ENCODE measurements at places on chromosomes 6 and 20.

GRCh38 chr20:35648836-35649235 is 15.9 kb downstream of the CPNE1 start:
- ATAC-seq: no peak

DNA sequence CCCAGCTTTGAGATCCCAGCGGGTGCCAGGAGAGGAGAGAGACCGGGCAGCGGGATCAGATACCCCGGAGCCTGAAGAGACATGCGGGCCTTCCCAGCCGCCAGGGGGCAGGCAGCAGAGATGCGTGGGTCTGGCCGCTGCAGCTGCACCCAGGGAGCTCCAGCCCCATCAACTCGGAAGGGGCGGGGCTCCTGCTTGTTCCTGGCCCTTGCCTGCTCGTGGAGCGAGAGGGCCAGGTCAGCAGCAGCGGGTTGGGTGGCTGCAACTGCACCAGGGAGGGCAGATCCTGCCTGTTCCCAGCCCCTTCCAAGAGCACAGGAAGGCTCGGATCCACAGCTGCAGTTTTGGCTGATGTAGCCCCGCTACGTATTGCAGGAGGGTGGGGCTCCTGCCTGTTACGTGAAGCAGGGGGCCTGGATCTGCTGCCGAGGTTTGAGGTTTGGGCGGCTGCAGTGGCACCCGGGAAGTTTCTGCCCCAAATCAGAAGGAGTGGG is 532.8 kb downstream of the RFPL4B start:
- ATAC-seq: no peak

GRCh38 chr6:51025082-51025777 is 206.6 kb downstream of the TFAP2B start:
- ATAC-seq: no peak

GRCh38 chr20:38434301-38434741 is 807 bp downstream of the SNHG17 start:
- ATAC-seq: peak; percentile 6

DNA sequence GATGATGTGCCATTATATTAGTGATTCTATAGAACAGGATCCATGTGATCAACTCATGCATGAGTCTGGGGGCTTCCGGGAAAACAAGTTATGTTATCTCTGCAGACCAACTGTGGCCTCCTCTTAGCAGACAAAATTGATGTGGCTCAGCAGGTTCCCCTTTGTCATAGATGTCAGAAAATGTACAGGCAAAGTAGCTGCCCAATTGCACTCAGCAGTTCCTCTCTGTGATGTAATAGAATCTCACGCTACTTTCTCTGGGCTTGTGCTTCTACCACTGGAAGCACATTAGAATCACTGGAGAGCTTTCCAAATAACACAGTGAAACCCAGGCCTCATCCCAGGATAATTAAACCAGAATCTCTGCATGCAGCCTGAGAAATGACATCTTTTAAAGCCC is 253.1 kb downstream of the SLC24A3 start:
- no peak for ATAC-seq

- ATAC-seq: no peak
Observed at GRCh38 chr6:124577734-124578281, 384.4 kb upstream of the RNF217 start.

GRCh38 chr6:123805921-123806320 is 2.3 kb downstream of the NKAIN2 start:
- no peak for ATAC-seq

DNA sequence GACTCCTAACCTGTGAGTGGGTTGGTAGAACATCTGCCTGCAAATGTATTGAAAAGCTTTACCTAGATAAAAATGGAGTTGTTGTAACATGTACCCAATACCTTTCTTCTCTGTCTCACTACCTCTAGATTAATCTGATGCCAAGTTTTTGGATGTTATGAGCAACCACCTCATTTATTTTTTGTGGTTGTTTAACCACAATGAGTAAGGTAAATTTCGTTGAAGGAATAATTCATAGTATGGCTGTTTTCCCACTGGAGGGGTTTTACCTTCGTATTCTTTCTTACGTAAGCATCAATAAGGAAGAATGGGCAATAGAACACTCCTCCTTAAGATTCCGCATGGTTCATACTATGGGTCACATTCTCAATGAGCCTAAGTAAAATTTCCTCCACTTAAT is 165.4 kb downstream of the CDH26 start:
- no peak for ATAC-seq

GRCh38 chr6:41814629-41815028 is 27.1 kb downstream of the TOMM6 start:
- no peak for ATAC-seq

DNA sequence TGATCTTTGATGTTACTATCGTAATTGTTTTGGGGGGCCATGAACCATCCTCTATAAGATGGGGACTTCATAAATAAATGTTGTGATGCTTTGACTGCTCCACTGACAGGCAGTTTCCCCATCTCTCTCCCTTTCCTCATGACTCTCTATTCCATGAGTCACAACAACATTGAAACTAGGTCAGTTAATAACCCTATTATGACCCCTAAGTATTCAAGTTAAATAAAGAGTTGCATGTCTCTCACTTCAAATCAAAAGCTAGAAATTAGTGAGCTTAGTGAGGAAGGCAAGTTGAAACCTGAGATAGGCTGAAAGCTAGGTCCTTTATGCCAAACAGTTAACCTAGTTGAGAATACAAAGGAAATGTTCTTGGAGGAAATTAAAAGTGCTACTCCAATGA is 491.0 kb downstream of the HAO1 start:
- no peak for ATAC-seq

DNA sequence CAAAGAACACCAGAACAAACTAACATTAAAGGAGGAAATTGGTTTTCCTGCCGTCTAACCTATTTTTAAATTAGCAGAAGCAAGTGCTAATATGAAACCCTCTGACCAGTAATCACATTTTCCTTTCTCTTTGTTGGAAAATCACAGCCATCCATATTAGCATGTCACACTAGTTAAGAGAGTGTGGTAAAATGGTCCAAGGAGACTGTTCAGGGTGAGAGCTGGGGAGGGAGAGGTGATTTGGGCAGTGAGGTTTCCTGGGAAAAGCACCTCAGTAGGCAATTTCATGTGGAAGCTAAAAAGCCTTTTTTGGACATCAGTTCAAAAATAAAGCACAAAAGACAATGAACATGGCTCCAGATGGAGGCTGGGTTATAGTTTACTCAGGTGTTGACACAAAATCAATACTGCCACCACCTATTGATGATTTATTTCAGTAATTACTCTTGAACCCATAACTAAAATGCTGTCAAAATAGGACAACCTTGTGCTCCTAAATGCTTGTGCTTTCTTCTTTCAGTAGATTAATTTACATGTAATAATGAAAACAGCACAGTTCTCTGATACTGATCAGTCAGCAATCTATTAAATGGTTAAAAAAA is 333.2 kb downstream of the SAMD5 start:
- no peak for ATAC-seq

DNA sequence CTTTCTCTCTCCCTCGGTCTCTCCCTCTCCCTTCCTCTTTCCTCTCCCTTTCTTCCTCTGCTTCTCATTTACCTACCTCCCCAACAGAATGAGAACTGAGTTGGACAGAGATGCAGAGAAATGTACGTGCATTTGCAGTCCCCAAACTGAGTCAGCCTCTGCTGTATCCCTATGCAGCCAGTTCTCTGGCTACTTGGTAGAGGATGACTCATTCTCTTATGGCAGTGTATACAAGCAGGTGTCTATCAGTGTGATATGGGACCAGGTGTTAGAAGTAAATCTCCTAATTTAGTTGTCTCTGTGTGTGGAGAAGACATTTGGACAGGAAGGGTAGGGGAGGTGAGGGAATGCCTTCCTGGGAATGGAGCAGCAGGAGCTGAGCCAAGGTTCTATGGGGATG is 470.8 kb downstream of the CD109 start:
- ATAC-seq: no peak

DNA sequence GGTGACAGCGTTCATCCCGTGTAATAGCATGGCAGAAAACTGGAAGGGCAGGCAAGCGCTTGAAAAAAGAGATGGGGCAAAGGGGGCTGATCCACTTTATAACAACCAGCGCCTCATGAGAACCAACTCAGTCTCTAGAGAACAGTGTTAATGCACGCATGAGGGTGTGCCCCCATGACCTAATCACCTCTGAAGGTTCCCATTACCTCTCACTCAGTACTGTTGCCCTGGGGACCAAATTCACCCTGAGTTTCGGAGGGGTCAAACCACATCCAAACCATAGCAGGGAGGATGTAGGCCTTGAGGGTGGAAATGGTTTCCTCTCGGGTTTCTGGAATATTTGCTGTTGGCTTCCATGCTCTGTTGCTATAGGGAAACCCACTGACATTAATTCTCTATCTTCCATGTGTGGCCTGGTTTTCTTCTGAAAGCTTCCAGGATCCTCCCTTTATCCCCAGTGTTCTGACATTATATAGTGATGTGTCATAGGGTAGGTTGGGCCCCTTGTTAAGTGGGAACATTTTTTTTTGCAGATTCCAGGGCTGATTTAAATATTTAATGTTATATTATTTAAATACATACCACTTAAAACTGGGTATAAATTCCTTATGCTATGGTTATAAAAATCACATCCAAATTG is 65.2 kb downstream of the PPP1R14C start:
- no peak for ATAC-seq

DNA sequence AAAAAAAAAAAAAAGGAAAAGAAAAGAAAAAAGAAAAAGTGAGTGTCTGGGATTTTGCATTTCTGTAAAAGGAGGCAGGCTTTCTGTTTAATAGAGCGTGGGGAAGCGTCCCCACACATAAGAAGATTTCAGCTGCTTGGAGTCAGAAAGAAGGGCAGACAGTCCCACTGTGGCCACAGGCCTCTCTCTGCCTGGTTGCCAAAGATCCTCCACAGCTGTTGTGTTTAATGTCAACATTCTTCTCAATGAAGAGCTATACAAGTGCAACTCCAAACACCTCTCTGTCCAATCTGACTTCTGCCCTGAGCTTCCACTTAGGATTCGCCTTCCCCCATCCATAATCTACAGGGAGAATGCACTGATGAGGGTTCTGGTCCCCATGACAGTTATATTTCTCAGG is 64.3 kb upstream of the MLN start:
- no peak for ATAC-seq

DNA sequence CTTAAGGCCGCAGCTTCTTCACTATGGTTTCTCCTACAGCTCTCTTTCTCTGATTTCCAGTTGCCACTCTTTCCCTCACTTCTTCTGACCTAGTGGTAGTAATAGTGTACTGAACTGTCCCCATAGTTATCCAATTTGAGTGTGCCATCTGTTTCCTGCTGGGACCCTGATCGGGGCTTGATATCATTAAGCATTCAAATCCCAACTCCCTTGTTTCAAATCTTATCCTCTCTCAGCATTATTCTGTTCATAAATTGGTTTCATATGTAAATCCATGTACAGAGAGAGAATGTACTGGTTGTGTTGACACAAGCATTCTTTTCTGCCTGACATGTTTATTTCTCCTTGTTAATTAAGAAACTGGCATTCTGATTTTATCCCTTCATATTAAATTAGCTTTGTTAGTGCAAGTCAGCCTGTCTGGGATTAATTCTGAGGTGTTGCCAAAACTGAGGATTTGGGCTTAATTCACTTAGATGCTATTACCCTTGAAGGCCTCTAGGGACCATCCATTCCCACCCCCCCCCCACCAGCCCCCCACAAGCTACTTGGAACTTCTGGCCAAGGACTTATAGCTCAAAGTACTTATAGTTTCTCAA is 84.6 kb upstream of the PROKR2 start:
- ATAC-seq: no peak

DNA sequence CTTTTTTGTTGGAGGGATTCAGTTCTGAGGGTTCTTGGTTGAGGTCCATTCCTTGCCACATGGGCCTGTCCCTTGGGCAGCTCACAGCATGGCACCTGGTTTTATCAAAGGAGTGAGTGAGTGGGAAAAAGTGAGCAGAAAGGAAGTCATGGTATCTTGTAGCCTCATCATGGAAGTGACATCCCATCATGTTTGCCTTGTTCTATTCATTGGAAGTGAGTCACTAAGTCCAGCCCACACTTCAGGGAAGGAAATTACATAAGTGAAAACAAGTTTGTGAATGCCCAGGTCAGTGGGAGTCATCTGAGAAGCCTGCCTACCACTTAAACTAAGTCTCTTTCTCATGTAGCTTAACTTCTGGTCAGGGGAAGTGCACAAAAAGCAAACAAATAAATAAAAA is 32.8 kb upstream of the ZNFX1 start:
- no peak for ATAC-seq

DNA sequence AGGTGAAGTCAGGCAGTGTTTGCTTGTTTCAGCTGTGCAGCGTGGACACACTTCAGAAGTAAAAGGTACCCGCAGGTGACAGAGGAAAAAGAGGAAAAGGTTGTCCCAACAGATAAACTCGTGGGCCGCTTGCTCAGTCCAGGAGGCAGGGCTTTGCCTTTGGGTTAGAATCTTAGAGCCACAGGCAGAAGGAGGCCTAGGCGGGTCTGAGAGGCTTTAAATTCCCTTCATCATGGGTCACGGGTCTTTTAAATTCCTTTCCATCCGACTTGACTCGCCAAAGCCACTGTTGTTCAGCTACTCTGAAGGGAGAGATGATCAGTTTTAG is 48.2 kb downstream of the AGPAT4 start:
- no peak for ATAC-seq

DNA sequence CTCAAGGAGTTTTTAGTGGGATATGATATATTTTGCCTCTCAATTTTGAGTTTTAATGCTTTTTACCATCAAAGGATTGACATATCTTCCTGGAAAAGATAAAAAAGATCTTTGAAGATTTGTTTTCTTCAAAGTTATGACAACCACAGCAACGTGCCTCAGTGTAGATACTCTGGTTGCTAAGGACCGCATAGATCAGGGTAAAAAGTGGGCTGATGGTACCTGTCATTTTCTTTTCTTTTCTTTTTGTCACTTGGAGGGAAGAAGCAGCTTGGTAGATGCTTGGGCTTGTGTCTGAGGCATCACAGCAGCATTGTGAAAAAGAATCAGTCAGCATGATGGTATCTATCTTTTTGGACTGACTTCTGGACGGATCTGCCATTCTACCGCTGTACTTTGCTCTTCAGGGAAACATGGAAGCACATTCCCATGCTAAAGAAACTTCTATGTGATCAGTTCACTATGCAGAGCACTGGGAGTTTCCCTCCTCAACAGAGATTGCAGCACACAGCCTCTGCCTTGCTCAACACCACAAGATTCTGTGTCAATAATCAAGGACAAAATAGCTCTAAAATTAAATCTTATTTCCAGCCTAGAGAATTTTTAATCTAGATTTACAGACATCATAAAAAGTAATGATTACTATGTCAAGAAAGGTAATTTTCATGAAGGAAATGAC is 54.8 kb upstream of the SGK1 start:
- ATAC-seq: peak; percentile 79

GRCh38 chr6:135258970-135259369 is 77.9 kb downstream of the MYB start:
- ATAC-seq: no peak

DNA sequence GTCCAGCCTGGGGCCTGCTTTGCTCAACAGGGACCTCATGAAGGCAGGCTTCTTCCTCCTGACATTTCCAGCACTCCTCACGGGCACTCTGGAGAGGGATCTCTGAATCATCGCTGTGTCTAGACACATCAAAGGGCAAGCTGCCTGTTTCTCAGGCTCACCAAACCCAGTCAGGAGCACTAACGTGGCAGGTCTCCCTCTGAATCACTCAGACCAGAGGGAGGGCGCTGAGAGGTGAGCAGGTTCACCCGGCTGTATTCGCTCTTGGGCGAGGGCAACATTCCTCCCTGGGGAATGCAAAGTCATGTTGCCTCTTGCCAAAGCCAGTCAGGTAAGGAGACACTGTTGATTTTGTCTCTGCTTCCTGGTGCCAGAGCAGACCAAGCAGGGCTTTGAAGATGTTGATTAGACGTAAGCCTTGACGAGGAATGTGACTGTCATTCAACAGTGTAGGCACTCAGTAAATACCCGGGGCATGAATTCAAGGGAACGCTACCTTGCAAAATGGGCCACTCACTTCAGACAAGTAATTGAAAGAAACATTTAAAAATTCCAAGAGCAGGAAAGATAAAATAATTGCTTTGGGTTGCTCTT is 50.1 kb downstream of the CYP24A1 start:
- ATAC-seq: no peak

Measured in gastroesophageal sphincter (tissue), 4 donors.